Left cardiac atrium (tissue), 4 donors: ENCODE measurements at places on chromosomes 4 and X.

DNA sequence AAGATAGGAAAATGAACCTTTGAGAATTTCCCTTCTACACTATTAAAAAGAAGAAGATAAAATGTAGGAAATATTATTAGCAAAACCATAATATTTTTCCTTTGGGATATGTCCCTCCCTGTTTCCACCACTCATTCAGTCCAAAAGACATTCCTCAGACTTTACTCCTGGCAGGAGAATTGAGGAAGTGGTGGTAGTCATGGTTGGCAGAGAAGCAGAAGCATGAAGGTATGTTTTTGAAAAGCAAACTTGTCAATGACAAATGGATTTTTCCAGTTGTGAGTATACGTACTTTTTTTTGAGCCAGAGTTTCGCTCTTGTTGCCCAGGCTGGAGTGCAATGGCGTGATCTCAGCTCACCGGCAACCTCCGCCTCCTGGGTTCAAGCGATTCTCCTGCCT, 13.7 kb downstream of the STAG2 start:
- DNase-seq = no peak

- DNase-seq = no peak
Measured at GRCh38 chrX:135543924-135544323, 23.5 kb downstream of the INTS6L start.

DNA sequence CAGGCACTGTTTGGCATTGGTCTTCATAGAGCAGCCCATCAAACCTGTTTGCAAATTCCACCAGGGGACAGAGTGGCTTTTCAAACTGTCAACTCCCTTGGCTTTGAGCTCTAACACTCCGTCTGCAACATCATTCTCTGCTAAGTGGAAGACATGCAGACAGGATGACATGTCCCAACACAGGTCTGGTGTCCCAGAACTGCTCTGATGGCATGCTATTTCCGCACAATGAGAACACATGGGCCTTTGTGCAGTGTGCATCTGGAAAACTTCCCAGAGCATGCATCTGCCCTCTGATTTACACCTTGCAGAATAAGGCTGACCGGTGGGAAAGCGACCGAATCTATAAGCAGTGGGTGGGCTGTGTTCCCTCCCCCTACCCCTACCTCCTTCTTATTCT, 212.8 kb upstream of the GYPA start:
- DNase-seq = no peak

- DNase-seq = no peak
Measured at GRCh38 chr4:114791976-114792375, 193.4 kb downstream of the UGT8 start.

DNA sequence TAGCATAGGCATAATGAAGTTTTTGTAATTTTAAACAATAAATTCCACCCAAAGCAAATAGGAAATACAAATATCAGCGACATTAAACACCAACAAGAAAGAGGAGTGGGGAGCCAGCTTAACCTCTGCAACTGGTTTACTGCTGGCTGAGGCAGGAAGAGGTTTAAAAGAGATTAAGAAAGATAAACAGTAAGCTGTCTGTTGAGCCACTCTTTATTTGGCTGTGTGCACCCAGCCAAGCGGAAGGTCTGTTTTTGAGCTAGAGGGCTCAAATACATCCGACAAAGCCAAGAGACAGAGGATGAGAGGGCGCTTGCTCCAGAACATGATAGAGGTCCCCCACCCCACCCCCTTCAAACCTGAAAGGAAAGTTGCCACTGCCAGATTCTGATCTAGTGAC, 191.4 kb downstream of the MGST2 start:
- DNase-seq = no peak

DNA sequence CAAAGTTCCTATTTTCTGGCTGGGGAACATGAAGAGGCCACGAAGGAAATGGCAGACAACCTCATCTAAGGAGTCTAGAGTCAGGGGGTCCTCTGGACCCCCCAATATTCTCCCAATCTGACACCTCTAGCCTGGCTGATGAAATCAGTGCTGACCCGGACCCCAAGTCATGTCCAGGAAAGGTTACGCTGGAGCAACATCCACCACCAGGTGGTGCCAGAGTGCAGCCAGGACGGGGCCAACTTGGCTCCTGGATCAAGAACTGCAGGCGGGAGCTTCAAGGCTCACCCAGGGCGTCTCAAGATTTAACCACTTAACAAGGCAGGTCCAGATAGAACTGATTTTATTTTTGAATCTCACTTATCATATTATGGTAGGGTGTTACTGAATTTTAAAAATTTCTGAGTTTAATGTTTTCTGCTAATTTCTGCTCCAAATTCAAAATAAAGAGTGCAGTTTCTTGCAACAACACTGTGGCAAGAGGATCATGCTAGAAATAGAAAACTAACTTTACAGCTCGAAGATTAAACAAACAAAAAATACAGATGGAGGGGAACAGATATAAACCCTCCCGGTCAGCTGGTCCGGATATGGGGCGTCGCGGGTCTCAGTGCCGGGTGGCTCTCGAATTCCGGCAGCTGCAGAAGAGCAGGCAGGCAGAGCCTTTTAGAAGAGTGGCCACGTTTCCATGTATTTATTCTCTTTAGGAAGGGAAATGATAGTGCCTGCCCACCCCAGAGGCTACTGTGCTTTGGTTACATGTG, 135.5 kb downstream of the AFAP1 start:
- DNase-seq = peak; percentile 87

DNA sequence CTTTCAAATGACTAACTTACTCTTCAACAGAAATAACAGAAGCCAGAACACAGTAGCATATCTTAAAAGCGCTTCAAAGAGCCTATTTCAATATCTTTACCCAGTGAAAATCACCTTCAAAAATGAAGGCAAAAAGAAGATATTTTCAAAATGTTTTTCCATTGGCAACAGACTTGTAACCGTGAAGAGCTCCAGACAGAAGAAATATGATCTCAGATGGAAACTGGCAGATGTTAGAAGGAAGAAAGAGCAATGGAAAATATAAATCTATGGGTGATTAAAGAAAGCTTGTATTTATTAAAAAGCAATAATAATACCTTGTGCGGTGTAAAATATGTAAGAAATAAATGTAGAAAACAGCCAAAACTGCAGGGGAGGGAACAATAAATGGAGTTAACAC, 35.7 kb downstream of the PRKG2 start:
- no peak for DNase-seq

DNA sequence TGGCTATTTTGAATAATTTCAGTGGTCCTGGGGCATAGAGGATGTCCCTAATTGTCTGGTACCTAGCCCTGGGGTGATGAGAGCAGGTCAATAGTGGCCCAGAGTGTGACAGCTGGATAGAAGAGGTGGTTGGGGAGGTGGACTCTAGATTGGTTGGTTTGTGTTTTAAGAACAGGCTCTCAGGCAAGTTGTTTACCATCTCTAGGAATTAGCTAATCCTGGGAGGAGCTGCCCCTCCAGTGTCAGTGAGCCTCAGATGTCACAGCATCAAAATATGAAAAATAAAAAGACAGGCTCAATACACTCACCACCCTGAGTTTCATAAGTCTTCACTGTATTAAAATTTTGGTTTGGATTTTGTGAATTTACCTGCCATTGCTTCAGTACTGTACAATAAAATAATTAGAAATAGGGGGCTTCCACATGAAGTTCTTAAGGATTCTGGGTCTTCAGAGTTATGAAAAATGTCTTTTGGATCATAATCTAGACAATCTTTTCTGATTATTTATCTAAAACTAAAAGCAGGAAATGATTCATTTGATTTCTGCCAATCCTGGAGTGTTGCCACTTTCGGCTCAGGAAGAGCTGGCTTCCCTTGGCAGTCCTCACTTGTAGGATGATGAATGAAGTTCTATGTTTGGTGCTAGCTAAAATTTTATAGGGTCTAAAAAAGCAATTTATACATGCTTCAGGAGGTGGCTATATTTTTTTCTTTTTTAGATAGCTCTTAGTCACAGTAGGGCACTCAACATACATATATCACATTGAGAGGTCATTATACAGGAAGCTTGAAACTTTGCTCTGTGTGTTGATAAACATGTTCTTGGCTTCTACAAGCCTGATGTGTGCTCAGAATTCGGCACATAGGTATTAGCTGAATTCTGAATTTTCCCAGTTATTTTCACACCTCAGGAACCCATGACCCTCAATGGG, 395.1 kb downstream of the RAB28 start:
- no peak for DNase-seq

DNA sequence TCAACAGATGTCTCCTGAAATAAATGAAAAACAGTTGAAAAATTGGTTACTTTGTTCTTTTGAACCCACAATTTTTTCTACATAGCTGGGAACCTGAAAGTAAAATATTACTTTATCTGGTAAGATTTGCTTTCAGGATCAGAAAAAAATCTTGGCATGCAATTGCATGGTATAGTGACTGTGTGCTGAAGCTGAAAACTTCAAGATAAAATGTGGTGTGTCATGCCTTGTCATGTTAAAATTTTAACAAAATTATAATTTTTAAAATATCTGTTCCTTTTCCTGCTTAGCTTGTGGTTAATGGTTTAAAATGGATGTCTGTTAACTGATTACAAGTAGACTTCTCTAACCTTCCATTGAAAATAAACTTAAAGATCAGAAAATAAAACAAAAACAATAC, 904.8 kb downstream of the PDHA2 start:
- no peak for DNase-seq

- DNase-seq = no peak
Measured at GRCh38 chr4:634599-634985, 9.2 kb downstream of the PDE6B start.

DNA sequence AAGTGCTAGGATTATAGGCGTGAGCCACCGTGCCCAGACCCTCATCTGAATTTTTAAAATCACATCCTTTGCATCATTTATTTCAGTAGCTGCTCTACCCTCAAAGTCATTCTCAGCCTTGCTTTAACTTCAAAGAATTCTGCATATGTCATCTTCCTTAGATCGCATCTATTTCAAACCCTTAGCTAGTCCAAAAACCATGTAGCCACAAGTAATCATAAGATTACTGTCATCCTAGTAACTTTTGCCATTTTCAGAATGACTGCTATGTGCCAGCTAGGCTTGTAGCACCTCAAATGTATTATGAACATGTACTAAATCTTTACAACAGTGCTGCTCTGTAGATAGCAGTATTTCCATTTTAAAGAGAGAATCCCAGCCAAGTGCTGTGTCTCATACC, 45.5 kb upstream of the KLF3 start:
- no peak for DNase-seq

DNA sequence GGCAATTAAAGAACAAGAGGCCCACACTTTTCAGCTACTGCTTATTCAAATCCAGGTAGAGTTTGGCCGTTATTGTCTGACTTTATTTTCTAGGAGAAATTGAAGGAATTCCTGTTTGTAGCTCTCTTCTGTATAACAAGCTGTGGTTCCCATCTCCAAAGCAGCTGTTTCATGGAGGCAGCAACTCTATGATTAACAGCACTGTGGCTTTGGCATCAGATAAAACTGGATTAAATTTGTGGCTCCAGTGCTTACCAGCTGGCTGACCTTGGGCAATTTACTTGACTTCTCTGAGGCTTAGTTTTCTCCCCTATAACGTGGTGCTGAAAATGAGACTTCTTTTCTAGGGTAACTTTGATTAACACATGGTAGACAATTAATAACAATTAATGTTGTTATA, 28.1 kb downstream of the SLC30A9 start:
- no peak for DNase-seq

DNA sequence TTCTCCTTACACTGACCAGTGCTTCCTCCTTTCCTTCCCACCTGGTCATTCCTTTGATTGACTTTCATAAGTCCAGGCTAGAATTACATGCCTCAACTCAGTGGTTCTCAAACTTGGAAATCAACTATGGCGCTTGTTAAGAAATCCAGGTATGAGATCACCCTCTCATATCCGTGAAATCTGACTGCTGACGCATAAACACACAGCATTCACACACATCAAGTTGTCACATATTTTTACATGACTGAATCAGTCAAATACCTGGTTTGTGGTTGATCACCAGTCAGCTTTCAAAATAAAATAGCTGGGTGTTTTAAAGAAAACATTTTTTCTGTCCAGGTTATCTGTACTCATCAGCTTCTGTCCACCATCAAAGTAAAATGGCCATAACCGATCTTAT, 433.5 kb downstream of the AFF2 start:
- DNase-seq = no peak

DNA sequence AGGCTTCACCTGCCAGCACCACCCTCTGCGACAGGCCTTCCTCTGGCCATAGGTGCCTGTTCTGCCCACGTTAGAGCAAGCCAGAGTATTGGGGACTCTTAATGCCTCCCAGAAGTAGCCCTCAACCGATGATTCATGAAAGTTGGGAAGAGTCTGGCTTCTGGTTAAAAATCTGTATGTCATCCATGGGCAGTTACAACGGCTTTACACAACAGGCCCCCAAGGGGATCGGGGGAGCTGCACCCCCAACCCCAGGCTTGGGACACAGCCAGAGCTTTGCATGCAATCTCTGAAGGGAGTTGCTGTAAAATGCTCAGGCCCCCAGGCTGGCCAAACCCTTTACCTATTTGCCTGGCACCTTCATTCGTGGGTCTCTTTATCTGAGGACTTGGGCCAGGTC, 5.4 kb upstream of the CYTL1 start:
- DNase-seq = no peak

DNA sequence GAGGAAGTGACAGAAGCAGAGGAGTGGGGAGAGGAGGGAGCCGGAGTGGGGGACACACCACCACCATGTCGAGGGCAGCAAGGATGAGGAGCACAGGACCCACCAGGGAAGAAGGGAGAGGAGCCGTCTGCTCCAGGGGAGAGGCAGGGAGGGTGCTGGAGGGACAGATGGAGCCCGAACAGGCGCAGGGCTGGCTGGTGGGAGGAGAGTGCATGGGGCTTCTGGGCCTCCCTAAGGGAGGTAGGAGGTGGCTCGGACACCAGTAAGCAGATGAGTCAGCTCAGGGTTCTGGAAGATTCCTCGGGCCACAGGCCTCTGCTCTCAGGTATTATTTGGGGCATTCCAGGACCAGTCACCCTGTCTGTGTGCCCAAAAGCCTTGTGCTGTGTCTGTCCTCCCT, 29.8 kb downstream of the ATP2B3 start:
- DNase-seq = no peak

DNA sequence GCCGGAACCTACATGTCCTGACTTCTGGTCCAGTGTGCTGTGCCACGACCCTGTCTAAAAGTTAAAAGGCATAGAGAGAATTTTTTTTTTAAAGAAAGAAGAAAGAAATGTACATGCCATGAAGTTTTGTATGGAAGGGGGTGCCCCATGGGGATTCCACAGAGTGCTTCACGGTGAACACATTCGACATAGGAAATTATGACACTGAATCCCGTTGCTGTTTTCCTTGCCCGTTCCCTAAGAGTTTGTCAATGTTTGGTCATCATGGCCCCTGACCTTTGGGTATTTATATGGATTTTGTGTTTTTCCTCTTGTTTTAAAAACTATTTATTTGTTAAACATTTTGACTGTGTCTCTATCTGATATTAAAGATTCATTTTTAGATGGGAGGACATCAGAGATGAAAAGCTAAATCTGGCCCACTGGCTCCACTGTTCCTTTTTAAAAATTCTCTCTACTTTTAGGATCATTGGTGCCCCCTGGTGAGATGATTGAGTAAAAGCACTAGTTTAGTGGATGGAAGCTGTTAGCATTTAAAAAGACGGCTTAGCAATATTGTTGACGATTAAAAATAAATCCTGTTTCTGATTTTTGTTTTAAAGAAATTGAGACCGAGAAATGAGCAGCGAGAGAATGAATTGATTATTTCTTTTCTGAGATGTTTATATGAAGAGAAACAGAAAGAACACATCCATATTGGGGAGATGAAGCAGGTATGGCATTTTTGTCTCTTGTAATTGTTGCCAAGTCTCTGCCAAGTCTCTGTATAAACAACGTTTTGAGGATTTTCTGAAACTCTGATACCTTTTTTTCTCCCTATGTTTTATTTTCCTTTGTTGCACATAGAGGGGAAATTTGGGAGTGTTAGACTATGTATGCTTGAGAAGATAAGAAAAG, 75.0 kb downstream of the PTTG2 start:
- DNase-seq = no peak

- no peak for DNase-seq
Measured at GRCh38 chr4:5796976-5797375, 86.0 kb downstream of the EVC start.
